Naive thymus-derived CD4-positive, alpha-beta T cell (primary cell): ENCODE measurements at places on chromosomes 3 and 15.
A peak's percentile ranks its signal among the peaks of the same experiment; 100 is the strongest.

DNA sequence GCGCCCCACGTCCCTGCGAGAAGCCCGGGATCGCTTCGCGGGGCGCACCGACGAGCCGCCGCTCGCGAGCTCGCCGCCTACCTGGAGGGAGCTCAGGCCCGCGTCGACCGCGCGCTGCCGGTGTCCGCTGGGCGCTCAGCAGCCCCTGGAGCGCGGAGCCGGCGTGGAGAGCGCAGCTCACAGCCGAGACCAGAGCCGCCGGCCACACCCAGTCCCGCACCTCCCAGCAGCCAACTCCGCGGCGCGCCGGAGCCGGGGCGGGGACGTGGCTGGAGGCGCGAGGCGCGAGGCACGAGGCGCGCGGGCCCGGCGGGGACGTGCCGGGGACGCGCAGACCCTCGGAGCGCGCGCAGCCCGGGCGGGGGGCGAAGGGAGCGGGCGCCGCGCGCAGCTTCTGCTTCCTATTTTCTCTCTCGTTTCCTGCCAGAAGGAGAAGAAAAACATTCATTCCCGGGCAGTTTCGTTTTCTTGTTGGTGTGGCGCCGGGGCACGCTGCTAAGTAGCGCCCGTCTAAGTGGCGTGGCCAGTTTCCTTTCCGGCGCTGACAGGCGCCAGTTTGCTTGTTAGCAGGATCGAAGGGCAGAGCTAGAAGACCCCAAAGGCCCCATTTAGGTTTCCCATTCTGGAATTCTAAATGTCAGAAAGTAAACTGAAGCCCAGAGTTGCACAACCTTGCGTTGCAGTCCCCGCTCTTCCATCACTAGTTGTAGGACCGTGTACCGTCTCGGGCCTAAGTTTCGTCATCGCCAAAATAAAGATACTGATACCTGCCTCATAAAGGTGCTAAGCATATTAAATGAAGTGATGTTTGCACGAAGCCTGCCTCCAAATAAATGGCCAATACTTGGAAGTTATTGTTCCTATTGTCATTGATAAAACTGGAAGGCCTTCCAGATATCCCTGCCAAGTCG is at the start of gene GNB4:
TSS of gene GNB4 (minus strand) at position 206 of the 911 bp plus-strand sequence. CDS start 25,270 bp downstream, outside the sequence.
- peak; percentile 39 for DNase-seq

DNA sequence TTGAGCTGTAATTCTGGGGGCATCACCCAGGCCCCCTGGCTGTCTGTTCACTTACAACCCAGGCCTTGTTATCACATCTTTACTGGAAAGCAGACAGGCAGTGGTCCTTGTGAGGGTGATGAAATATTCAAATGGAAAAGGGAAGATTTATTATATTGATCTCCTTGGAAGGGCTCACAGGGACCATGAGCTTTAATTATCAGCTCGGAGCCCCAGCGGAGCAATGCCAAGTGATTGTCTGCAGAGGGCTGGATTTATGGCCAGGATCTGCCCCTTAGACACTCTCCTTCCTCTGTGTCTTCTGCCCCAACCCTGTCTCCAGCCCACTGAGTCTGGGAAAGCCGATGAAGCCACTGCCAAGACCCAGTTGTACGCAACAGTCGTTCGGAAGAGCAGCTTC is 31.9 kb downstream of the CCDC33 start:
- no peak for DNase-seq

DNA sequence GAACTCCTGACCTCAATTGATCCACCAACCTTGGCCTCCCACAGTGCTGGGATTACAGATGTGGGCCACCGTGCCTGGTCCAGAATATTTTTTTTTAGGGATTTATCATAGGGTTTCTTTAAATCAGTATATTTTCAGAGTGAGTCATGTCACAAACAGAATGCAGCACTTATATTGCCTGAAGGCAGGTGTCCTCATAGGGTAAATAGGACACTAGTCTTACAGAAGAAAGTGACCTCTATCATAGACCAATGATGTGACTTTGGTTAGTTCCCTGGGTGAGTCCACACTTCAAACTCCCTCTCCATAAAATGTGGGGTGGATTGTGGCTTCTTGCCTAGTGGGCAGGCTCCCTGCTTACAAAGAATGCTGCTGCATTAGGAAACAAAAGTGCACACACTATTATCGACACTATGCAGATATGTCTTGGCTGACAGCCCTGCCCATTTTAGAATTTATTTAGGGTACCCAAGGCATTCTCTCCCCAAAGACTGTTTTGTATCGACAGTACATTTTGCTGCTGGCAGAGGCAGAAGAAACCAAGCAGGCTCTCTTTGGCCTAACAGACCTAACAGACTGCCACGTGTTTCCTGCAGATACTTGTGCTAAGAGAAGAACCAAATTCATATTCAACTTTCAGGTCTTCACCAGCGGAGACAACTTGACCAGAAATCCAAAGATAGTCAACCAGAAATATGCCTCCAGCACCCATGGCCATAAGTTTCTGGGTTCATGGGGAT is 125.0 kb downstream of the MOBP start:
- no peak for DNase-seq

DNA sequence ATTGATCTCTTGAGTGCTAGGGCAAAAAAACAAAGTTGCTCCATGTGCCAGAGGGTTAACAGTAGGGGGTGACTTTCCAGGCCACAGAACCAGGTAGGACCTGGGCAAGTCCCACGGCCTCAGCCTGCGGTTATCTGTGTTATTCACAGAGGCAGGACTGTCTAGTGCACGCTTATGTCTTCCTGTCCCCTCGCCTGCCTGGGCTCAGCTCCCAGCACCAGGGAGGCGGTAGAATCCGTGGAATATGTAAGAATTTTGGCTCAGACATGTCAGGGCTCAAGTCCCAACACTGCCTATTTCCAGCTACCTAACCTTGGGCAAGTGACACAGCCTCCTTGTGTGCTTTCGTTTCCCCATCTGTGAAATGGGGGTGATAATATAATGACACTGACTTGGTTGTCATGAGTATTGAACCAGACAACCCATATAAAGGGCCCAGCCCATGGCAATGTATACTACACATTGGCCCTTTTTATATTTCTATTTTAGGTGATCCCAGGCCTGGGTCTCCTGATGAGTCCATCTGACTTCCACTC is 44.3 kb upstream of the FLNB start:
- DNase-seq: no peak

DNA sequence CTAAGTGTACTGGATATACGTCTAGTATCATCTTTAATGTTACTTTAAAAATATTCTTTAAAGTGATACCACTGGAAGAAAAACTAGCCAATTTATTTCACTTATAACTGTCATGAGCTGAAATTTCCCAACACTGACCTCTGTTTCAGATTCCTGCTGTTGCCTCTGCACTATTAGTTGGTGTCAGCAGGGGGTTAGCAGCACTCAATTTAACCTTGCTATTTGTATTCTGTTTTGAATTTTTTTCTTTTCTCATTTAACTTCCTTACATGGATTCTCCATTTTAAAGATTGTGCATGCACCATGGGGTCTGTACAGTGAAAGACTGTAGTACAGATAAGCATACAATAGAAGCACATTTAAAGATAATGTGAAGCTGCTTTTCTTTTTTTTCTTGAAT is 169.2 kb downstream of the UBE2E2 start:
- no peak for DNase-seq

- no peak for DNase-seq
These were observed 27.9 kb downstream of the FILIP1L start for GRCh38 chr3:100086401-100086800.

DNA sequence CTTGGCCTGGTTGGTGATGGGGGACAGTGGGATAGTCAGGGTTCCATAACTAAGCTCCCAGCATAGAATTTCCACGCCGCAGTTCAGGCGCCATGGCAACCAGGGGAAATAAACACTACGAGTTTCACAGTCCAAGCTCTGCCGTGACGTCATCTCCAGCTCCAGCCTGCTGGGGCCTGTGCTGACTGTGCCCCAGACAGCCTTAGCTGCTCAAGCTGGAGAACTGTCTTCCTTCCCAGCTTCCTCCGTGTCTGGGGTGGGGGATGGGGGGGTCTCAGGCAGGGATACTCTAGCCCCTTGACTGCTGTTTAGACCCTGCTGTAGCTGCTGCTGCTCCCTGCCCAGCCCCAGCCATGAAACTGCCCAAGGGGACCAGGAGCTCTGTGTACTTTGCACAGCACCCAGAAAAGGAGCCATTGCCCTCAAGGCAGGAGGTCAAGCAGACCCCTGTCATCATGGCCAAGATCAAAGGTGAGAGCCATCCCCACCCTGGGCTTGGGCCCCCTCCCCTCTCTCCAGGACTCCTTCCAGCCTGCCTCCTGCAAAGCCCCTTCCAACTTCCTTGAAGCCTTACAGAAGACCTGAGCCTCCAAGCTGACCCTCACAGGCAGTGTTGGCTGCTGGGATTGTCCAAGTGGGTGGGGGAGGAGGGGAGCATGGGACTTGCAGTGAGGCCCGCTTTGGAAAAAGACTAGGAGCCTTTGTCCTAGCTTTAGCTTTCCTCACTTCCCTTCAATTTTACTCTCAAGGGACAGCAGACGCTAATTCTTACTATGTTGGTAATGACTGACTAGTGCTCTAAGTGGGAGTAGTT is 11.4 kb upstream of the CSPG4 start:
- no peak for DNase-seq

DNA sequence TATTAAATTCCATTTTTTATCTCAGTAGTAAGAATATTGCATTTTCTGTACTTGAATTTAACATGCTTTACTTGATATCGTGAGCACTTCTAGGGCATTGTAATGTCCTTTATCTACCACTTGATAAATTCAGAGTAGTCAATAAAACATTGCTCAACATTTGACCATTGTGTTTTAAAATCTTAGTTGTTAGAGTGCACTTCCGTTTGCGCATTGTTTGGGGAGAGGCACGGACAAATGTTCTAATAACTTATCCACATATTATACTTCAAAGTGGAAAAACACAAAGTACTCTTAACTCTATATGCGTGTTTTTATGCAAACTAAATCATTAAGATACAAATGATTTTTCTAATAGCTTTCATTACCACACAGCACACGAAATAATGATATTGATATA is 419 bp downstream of the FAM227B start:
- DNase-seq: peak; percentile 3

DNA sequence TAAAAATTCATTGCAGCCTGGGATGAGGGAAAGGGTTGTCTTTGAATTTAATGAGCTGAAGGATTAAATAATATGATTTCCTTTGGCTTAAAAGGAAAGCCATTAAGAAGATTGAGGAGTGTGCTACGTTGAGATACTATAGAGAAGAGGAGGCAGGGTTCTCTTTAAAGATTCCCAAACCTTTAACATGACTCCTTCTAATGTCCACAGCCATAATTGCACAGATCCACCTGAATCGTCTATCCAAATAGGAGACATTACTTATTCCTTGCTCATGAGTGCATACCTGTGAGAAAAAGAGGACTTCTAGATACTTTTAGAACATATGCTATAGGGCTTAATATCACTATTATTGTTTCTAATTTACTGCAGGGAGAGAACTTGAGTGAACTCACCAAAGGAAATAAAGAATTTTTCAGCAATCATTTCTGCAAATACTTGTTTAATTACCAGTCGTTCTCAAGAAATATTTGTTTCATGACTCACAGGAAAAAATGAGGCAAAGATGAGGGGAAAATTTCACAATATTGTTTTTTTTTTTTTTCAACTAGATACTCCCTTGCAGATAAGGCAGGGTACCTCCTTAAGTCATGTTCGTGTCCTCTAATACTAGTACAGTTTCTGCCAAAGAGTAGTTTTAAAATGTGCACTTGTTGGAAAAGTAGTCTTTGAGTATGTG is 8.9 kb upstream of the SUCNR1 start:
- DNase-seq: no peak

DNA sequence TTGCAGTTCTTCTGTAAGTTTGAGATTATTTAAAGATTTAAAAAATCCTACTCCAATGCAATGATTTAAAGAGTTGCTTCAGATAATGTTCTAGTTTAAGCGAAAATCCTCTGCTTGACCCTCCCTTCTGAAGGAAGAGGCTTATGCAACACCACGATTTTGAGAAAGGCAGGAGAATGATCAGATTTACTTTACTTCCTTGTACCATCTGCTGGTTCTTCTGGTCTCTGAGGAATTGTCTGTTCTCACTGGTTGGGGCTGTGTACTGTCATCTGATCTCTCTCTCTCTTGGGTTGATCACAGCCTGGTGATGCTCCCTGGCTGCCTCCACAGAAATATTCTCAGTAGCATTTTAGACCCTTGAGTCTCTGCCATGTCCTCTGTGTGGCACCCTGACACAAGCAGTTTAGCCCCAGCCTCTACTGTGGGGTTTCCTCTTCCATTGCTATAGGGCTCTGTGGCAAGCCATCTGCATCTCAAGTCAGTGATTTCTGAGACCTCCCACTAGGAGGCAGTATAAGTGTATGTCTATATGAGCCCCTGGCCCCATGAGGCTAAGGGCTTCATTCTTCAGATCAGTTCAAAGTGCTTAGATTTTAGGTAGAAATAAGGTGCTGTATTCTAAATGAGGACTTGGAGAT is 50.8 kb upstream of the PLAAT1 start:
- no peak for DNase-seq

- DNase-seq: no peak
These were observed 62.5 kb downstream of the ALCAM start for GRCh38 chr3:105429034-105429762.

DNA sequence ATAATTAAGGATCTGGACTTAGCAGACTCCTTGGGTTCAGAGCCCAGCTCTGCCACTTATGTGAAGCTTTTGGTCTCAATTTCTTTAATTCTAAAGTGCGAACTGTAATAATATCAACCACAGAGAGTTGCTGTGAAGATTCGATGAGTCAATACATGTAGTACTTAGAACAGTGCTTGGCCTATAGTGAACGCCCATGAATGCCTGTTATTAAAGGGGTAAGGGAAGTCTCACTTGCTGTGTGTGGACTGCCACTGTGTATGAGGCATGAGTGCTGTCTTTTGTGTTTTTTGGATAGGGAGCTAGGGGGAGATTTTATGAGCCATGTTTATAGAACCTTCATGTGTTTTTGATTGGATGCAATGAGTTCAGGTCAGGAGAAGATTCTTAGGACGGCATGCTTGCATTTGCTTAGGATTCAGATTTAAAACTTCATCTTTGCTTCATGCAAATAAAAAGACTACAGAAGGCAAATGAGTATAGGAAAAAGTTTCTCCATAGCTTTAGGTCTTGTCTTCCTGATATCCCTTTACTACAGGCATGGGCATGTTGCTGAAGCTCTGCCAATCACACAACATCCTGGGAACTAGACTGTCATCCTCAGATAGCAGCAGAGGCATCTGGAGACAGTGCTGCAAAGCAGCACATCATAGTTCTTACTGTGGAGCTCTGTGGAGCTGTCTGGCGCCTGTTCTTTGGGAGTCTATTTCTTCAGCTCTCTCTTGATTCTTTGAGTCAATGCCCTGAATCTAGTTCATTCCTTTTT is 50.0 kb downstream of the PLS1 start:
- no peak for DNase-seq

- DNase-seq: no peak
These were observed 16.2 kb downstream of the NISCH start for GRCh38 chr3:52471371-52472238.

- DNase-seq: no peak
These were observed 528.2 kb downstream of the ZIC1 start for GRCh38 chr3:147937341-147937740.

- DNase-seq: peak; percentile 12
These were observed 26.9 kb upstream of the GOLGA8B start for GRCh38 chr15:34610354-34610753.

DNA sequence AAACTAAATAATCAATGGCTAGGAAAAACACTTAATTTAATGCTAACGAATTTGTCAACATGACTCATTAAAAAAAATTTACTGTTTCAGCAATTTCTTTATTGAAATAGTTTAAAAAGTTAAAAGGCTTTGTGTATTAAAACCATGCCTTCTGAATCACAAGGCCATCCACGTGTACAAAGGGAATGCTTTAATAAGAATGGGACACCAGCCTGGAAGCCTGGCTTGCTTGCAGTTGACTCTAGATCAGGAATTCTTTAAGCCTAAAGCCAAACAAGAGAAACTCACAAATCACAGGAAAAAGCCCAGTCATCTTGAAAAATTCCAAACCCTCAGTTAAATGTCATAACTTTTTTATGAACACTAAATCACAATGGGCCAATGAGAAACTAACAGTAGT is 137.6 kb downstream of the PEAK1 start:
- no peak for DNase-seq
